ENCODE measurements at places on chromosomes 7 and 10. TPM values are rescaled to one million over a fixed set of nuclear protein-coding genes. Genes with fewer than 3 reads are reported as not detected.

DNA sequence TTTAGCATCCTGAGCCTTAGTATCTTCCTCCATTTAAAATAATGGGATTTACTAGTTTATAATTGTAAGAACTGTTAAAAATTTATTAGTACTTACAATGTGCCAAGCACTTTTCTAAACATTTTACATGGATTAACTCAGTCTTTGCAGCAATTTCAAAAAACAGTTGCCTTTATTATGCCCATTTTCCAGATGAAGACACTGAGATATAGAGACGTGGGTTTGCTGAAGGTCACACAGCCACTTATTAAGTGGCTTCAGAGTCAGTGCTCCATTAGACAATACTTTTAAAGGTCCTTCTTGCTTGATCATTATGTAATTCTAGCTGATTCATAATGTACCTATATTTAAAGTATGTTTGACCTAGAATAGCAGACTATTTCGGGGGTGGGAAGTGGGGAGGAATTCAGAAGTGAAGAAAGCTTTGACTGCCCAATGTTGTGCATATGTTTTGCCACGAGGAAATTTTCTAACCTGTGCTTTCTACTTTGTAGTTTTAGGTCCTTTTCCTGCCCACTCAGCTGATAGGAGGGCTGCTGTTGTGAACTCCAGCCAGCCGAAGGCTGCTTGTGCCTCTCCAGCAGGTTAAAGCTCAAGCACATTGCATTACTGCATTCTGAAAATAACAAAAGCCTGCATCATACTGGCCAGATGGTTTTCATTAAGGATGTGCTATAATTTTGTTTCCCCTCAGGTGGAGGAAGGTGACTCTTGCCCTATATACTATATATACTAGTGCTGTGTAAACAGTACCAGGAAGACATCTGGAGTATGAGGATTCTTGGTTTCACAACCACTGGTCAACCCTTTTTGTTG lies 4.3 kb downstream of the PLEKHA8 start:
- H3K36me3 ChIP-seq: no peaks in the 10 kb centered on the region
- no peaks in the 10 kb centered on the region for H3K27me3 ChIP-seq
- H3K4me1 ChIP-seq: peaks cover 18% of the 10 kb centered on the region
- peak; percentile 51 for DNase-seq

Gene DBF4
- total RNA-seq: 8.8 TPM

GRCh38 chr10:125105706-125106255 lies 54.6 kb downstream of the CTBP2 start:
- H3K4me3 ChIP-seq: no peak overlapping the region
- H3K27me3 ChIP-seq: no peaks in the 10 kb centered on the region
- no peak for DNase-seq
- H3K36me3 ChIP-seq: peaks cover 17% of the 10 kb centered on the region
- no peak overlapping the region for H3K27ac ChIP-seq

DNA sequence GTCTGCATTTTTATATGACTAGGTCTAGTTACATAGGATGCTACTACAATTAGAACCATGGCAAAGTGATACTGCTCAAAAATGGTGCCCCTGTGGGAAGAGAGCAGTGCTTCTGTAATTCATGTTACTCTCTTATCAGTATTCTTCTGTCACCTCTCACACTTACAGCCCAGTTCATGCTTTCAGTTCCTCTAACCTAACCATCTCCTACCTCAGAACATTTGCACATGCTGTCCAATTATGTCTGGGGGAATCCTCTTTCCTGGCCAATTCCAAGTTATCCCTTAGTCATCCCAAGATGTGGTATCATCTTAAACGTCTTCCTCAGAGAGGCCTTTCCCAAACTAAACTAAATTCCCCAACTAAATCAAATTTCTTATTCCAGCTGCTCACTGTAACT lies 190.2 kb downstream of the RELN start:
- no peaks in the 10 kb centered on the region for H3K36me3 ChIP-seq
- no peak overlapping the region for H3K4me3 ChIP-seq
- no peak overlapping the region for H3K27ac ChIP-seq
- no peaks in the 10 kb centered on the region for H3K27me3 ChIP-seq
- no peaks in the 10 kb centered on the region for H3K4me1 ChIP-seq

DNA sequence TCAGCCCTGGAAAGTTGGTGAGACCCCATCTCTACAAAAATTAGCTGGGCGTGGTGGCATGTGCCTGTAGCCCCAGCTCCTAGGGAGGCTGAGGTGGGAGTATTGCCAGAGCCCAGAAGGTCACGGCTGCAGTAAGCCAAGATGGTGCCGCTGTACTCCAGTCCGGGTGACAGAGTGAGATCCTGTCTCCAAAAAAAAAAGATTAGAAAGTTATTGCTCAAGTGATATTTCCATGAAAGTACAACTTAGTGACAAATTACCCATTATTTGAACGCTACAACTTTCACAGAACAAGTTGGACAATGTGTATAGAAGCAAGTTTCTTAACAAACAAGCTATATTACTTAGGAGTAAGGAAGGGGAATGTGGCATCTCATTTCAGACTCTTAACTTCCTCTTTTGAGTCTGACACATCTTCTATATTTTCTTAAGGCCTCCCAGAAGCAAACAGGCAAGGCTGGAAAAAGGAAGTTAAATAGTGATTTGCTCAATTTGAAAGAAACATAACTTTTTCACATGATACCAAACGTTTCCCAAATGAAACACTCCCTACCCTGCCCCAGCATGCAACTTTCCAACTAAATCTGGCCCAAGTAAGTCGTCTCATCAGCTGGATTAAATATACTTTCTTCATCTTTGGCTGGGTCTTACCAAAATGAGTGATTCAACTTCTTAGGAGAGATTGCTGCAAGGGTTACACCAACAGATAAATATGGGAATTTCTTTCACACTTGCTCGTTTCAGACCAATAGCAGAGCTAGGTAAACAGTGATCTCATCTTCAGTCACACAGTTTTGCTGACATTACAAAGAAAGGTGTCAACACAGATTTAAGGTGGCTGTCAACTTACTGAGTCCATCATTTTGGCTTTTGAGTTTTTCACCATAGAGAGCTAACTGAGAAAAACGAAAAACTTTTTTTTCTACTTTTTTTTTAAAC lies 66.3 kb upstream of the KLF6 start:
- H3K4me1 ChIP-seq: peaks cover 14% of the 10 kb centered on the region
- no peak overlapping the region for H3K4me3 ChIP-seq
- H3K27me3 ChIP-seq: no peaks in the 10 kb centered on the region

Gene KLF6
- 125 TPM for total RNA-seq

- no peaks in the 10 kb centered on the region for H3K36me3 ChIP-seq
- H3K4me3 ChIP-seq: no peak overlapping the region
- no peaks in the 10 kb centered on the region for H3K27me3 ChIP-seq
- no peak overlapping the region for H3K27ac ChIP-seq
- H3K4me1 ChIP-seq: no peaks in the 10 kb centered on the region
- DNase-seq: no peak
Observed at GRCh38 chr7:1395211-1396070, 63.8 kb downstream of the MICALL2 start.

GRCh38 chr7:68512466-68512865 lies 1085.8 kb upstream of the AUTS2 start:
- no peaks in the 10 kb centered on the region for H3K36me3 ChIP-seq
- no peaks in the 10 kb centered on the region for H3K4me1 ChIP-seq
- H3K27me3 ChIP-seq: no peaks in the 10 kb centered on the region
- no peak overlapping the region for H3K4me3 ChIP-seq
- DNase-seq: no peak
- no peak overlapping the region for H3K27ac ChIP-seq

DNA sequence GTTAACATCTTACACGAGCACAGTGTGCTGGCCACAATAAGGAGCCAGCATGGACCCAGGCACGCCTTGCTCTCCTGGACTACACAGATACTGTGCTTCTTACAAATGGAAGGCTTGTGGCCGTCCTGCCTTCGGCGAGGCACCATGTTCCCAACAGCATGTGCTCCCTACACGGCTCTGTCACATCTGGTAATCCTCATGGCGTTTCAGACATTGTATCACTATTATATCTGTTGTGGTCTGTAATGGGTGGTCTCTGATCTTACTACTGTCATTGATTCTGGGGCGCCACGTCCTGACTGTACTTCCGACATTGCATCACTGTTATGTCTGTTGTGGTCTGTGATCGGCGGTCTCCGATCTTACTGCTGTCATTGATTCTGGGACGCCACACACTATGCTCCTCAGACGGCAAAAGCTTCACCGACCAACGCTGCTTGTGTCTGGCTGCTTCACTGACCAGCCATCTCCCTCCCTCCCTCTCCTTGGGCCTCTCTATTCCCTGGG lies 195.4 kb downstream of the MAD1L1 start:
- H3K27me3 ChIP-seq: no peaks in the 10 kb centered on the region
- no peak overlapping the region for H3K27ac ChIP-seq
- no peak for DNase-seq
- H3K36me3 ChIP-seq: no peaks in the 10 kb centered on the region
- H3K4me1 ChIP-seq: peaks cover 12% of the 10 kb centered on the region
- no peak overlapping the region for H3K4me3 ChIP-seq

- H3K4me1 ChIP-seq: no peaks in the 10 kb centered on the region
- no peak for DNase-seq
- H3K27ac ChIP-seq: no peak overlapping the region
- no peaks in the 10 kb centered on the region for H3K27me3 ChIP-seq
- H3K4me3 ChIP-seq: no peak overlapping the region
Observed at GRCh38 chr10:26502986-26503385, 64.8 kb downstream of the APBB1IP start.

Gene RBP3
- not detected for total RNA-seq

DNA sequence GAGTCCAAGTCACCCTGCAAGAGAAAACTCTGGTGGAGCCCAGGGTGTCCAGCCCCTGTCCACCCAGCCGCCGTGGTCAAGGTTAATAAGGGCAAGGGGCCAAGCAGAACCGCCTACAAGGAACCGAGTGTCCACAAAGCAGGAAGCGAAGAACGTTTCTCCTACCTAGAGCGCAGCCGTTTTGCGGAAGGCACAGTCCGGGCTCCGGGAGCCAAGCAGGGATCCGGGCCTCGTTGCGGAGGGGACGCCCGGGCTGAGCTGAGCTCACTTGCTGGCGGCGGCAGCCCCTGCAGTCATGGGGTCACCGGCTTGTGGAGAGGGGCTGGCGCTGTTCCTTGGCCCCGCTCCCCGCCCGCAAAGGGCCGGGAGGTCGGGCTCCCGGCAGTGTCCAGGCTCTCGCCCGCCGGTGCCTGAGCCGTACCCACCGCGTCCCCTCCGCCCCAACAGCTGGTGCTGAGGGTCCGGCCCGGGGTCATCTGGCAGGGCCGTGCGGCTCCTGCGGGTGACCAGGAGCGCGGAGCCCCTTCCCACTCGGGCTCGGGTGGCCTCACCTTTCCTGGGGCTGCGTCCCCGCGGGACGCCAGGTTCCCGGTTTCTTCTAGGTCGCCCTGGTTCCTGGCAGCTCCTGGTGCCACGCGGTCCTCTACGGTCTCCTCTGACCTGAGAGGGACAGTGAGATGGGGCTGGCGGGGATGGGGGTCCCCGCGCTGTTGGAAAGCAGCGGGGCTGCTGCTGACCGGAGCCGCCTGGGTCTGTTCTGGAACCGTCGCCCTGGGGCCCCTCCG lies 14.0 kb upstream of the ZNF273 start:
- H3K4me1 ChIP-seq: peaks cover 18% of the 10 kb centered on the region
- H3K27ac ChIP-seq: peak overlapping the region; percentile 50
- no peaks in the 10 kb centered on the region for H3K27me3 ChIP-seq
- H3K36me3 ChIP-seq: no peaks in the 10 kb centered on the region

Gene MMP21
- not detected for total RNA-seq

Gene PIP
- total RNA-seq: not detected

Gene CALML3
- not detected for total RNA-seq

- H3K27me3 ChIP-seq: no peaks in the 10 kb centered on the region
- H3K36me3 ChIP-seq: no peaks in the 10 kb centered on the region
- peaks cover 46% of the 10 kb centered on the region for H3K4me1 ChIP-seq
- H3K4me3 ChIP-seq: no peak overlapping the region
- DNase-seq: no peak
Observed at GRCh38 chr10:48505394-48506112, 99.3 kb downstream of the ARHGAP22 start.

DNA sequence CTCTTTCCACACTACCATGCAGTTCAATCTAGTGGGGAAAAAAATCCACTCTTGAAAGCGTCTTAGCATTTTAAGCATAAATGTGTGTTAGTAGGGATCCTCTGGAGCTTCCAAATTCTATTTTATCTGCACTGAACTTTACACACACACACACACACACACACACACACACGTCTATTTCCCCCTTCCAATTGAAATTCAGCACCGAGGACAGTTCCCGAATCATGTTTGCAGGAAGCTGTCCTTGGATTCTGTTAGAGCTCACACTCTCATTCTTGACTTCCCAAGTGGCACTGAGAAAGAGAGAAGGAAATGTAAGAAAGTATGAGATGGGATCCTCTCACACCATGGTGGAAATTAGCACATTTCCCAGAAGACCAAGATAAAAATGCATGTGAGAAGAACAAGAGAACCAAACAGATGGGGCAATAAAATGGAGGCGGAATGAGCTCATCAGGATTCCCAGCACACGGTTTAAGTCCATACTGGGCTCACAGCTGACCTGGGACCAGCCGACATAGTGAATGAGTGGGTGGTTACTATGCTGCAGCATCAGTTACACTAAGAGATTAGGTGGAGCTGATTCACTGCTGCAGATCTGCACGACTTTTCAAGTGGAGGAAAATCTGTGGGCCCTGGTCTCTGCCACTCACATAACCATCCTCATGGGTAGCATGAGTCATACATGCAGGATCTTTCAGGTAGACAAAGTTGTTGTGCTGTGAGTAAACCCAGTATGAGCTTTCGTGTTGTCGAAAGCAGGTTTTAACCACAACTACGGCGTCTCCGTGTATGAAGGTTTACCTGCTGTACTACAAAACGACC lies 3.3 kb upstream of the NPTX2 start:
- no peak overlapping the region for H3K4me3 ChIP-seq
- H3K4me1 ChIP-seq: no peaks in the 10 kb centered on the region
- no peaks in the 10 kb centered on the region for H3K27me3 ChIP-seq
- no peaks in the 10 kb centered on the region for H3K36me3 ChIP-seq
- DNase-seq: no peak

Gene VSTM2A
- not detected for total RNA-seq

DNA sequence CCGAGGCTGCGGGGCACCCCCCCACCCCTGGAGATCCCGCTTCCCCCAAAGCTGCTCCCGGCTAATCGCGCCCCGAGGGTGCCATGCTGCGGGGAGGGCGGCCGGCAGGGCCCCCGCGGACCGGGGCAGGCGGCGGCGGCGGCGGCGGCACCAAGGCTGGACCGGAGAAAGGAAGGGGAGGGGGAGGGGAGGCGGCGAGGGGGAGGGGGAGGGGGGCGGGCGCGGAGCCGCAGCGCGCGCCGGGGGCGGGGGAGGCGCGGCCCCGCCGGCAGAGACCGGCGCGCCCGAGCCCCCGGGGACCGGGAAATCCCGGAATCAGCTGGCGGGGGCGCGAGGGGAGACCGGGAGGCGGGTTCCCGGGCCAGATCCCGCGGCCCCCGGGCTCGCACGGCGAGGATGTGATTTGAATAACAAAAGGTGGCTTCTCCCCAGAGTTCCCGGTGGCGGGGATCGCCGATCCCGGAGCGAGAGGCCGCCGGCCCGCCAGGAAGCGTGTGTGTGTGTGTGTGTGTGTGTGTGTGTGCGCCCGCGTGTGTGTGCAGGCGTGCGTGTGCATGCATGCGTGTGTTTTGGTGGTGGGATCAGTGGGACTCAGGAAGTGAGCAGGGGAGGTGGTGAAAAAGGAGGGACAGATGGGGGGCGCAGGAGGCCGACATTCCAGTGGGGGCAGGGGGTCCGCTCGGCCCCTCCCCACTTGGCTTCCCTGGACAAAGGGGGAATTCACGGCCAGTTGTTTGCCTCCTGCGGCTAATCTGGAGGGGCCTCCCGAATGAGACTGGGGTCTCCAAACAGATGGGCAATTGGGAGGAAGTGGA lies 99.5 kb downstream of the HIP1 start:
- H3K27ac ChIP-seq: peak overlapping the region; percentile 47
- peaks cover 12% of the 10 kb centered on the region for H3K4me1 ChIP-seq
- peak overlapping the region; percentile 74 for H3K4me3 ChIP-seq
